ENCODE measurements at places on chromosomes 11 and 22.

- no peak for DNase-seq
Observed at GRCh38 chr11:95306801-95307200, 75.8 kb upstream of the SESN3 start.

GRCh38 chr11:27107548-27107947, 66.9 kb downstream of the BBOX1 start:
- DNase-seq, result no peak

DNA sequence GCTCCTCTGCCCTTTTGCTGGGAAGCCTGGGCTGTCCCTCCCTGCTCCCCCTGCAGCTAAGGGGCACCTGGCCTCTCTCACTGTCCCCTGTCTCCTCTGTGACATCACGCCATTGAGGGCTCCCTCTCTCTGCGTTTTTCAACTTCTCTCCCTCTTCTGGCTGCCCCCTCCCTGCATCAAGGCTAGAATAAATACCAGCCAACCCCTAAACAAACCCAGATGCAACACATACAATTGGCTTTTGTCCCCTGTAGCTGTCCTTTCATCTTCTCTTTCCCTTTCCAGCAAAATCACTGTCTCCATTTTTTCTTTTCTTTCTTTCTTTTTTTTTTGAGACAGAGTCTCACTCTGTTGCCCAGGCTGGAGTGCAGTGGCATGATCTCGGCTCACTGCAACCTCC, 3.3 kb upstream of the MIEF1 start:
- DNase-seq, result no peak

GRCh38 chr11:61567286-61568061, 13.4 kb downstream of the SYT7 start:
- peak; percentile 69 for DNase-seq

DNA sequence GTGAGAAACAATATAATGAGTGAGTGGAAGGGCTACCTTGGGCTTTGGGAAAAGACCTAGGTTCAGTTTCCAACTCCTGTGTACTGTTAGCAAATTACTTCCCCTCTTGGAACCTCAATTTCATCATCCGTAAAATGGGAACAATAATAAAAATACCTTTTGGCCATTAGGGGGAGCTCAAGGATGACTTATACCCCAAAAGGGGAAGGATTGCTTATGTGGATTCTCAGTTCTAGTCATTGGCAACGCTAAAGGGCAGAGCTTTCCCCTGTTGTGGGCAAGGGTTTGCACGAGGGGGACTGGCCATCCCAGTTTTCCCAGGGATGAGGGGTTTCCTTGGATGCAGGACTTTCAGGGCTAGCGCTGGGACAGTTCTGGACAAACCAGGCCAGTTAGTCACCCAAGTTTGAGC, 3.1 kb upstream of the COMMD9 start:
- DNase-seq, result no peak

DNA sequence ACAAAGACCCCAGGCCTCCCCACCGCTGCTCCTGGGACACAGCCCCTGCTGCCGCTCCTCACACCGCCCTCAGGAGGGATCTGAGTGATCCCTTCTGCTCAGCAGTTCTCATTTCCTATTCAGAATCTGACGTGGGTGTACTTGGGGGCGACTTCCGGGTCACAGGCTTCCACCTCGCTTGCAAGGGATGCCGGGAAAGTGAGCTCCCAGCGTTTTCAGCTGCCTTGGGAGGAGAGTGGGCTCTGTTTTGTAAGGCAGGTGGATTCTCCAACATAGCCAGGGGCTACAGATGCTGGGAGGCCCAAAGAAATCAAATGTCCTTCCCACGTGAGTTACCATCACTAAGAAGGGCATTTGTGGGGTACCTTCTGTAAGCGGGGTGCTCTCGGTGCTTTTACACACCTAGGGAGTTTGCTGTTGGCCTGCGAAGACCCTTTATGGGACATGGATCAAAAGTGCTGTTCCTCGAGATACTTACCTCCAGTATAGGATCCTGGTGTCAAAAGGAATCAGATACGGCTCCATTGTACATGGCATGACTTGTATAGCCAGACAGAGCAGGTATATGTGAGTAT, 9.7 kb upstream of the LRRC10B start:
- DNase-seq, result no peak

DNA sequence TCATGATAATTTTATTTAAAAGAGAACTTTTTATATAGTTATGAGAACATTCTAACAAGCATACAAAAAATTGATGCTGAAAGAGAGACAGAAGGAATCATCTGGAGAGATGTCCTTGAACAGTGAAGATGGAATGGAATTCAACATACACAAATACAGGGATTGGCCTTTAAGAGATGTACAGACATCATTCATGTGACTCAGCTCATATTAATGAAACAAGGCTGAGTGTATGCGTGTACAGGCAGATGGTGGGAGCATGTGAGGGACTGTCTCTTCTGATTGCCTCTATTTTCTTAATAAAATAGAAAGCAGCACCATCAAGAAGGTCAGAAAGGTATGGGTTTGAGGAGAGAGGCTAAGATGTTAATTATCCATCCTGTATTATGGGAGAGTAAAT, 793.3 kb downstream of the CNTN5 start:
- no peak for DNase-seq

GRCh38 chr22:37090920-37091695, 18.4 kb downstream of the TMPRSS6 start:
- no peak for DNase-seq

DNA sequence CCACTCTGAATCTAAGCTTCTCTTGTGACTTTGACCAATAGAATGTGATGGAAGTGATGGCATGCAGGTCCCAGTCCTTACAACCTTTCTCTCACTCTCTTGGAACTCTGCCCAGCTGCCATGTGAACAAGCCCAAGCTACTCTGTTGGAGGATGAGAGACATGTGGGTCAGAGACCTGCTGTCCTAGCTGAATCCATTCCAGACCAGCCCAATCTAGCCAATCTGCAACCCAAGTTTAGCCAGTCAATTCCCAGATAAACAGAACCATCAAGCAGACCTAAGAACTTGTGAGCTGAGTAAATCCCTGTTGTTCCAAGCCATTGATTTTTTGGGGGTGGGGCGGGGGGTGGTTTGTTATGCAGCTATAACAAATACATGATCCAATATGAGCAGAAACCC, 69.2 kb upstream of the GRK3 start:
- DNase-seq, result no peak

- DNase-seq, result no peak
Observed at GRCh38 chr22:43835736-43836135, 23.6 kb upstream of the EFCAB6 start.

DNA sequence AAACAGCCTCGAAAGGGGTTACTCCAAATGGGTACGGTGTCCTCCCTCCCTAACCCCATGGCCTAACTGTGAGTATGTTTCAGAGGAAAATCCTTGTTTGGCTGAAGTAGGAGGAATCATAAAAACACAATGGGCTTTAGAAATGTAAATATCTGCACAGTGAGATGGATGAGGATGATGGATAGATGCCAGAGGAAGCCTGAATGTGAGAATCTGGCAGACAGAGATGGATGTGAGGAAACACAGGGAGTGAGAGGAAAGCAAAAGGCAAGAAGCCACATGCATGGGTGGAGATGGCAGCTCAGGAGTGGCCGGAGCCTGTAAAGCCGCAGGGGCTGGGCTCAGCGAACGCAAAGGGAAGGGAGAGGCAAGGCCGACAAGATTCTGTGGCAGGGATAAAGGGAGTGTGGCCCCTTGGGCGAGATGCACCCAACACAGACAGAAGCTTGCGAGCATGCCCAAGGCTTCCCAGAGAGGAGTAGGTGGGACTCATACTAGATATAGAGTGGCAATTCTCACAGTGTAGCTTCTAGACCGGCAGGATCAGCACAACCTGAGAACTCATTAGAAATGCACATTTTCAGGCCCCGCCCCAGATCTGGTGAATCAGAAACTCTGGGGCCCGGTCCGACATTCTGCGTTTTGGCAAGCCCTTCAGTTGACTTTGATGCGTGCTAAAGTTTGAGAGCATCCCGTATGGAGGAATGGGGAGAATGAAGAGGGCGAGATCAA, 237.3 kb upstream of the CADM1 start:
- no peak for DNase-seq

- DNase-seq, result no peak
Observed at GRCh38 chr11:44939673-44940395, 10.8 kb downstream of the TP53I11 start.

DNA sequence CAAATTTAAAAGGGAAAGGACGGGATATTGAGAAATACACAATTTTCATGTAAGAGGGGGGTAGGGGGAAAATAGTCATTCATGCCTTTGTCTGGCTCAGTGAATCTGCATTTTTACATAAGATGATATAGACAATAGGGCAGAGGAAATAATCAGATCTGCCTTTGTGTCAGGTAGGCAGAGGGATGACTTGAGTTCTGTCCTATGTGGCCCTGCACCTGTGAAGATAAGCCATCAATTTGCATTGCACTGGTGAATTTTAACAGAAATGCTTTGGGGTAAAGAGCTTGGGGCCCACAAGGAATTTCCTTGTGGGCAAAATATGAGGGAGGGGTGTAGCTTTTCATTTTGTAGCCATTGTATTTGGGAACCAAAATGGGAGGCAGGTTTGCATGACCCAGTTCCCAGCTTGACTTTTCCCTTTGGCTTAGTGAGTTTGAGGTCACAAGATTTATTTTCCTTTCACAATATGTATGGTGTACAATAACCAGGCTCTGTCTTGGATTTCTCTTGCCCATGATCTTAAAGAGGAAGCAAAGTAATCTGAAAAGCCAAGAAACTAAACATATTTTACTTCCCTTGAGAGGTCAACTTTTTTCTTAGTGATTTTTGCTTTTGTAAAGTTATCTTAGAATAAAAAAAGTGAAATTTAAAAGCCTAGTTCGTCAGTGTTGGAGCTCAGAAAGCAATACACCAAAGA, 77.7 kb upstream of the SORL1 start:
- no peak for DNase-seq

GRCh38 chr22:26673486-26673885, 16.1 kb downstream of the MIAT start:
- peak; percentile 12 for DNase-seq

GRCh38 chr11:114059278-114059983, at the start of gene ZBTB16:
Gene ZBTB16 (plus strand): TSS chr11:114059711. CDS start chr11:114063301, 3,590 bp downstream.
- peak; percentile 67 for DNase-seq

- no peak for DNase-seq
Observed at GRCh38 chr22:37806409-37807333, 1.1 kb upstream of the GCAT start.

DNA sequence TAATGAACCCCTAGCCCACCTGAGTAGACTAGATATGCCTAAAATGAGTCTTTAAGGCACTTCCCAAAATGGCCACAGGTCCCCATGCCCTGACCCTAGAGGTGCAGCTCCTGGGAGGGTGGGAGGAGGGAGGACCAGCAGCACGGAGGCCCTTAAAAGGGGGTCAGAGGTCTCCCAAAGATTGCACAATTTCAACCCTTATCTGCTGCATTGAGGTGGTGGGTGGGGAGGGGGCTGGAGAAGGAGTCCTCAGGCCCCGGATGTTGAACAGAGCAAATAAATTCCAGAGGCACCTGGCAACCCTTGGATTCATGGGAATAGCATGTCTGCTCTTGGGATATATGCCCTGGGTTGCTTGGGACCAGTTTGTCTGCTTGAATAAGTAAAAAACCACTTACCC, 57.6 kb downstream of the NAV2 start:
- no peak for DNase-seq

- no peak for DNase-seq
Observed at GRCh38 chr11:16926883-16927626, 87.2 kb downstream of the PLEKHA7 start.

- DNase-seq, result no peak
Observed at GRCh38 chr22:19987394-19988306, 29.0 kb downstream of the ARVCF start.

GRCh38 chr11:59669611-59670009, 773 bp upstream of the PATL1 start:
- DNase-seq, result no peak

DNA sequence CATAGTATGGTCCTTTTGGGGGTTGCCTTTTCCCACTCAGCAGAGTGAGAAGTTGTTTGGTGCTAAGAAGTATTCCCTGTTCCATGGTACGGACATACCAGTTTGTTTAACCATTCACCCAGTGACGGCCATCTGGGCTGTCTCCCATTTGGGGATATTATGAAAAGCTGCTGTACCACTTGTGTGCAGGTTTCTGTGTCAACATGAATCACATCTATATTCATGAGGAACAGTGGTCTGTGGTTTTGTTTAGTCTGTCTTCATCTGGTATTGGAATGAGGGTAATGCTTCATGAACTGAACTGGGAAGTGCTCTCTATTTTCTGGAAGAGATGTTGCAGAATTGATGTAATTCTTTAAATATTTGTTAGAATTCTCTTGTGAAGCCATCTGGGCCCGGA, 89.5 kb downstream of the TRMU start:
- no peak for DNase-seq
